Liver (tissue), 10 donors: ENCODE measurements at places on chromosomes 6 and 20. TPM values are rescaled to one million over a fixed set of nuclear protein-coding genes. Genes with fewer than 3 reads are reported as not detected.

SLC22A3 gene
- polyA plus RNA-seq = 15.4 TPM

SMPDL3A gene
- 37.3 TPM for polyA plus RNA-seq

MAN1A1 gene
- 95.5 TPM for polyA plus RNA-seq

NKAIN4 gene
- polyA plus RNA-seq = not detected

SLC17A2 gene
- 26.2 TPM for polyA plus RNA-seq

PGM3 gene
- polyA plus RNA-seq = 14.7 TPM
